ENCODE measurements at places on chromosomes 3 and 15.

- peak; percentile 58 for DNase-seq
Measured at GRCh38 chr15:73127302-73127936, 75.2 kb downstream of the NEO1 start.

DNA sequence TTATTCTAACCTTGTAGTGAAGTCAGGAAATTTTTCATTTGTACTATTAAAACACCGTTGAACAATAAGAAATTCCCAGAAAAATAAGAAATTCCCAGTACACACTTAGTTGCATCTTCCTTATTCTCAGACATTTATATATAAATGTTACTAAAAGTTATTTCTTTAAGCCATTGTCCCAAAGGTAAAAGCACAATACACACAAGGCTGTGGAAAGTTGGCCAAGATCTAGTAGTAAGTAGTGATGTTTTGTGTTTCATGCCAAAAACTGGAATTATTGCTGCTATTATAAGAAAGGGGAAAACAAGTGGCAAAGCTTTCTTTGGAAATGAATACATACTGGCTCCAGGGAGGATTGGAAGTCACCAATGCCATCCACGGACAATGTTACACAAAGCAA, 802.5 kb upstream of the DPPA4 start:
- DNase-seq = no peak

DNA sequence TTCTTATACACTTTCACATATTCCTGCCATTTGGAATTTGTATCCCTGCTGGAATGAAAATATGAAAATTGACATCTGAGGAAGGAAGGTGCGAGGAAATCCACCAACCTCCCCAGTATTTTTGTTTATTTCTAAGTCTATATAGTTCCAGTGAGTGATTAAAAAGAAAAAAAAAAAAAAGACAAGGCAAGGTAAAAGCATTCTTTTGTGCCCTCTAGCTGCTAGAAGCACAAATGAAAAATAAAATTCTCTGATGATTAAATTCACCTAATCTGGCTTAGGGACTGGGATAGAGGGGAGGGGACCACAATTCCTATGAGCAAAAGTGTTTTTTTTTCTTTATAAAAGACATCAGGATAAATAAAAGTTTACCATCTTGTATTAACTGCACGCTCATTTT, 370.9 kb downstream of the NR2F2 start:
- DNase-seq = no peak

- DNase-seq = no peak
Measured at GRCh38 chr3:133527081-133527715, 46.3 kb upstream of the CDV3 start.

- no peak for DNase-seq
Measured at GRCh38 chr3:14716591-14716990, 41.6 kb downstream of the C3orf20 start.

- DNase-seq = peak; percentile 70
Measured at GRCh38 chr15:38563723-38564519, 693 bp downstream of the RASGRP1 start.

DNA sequence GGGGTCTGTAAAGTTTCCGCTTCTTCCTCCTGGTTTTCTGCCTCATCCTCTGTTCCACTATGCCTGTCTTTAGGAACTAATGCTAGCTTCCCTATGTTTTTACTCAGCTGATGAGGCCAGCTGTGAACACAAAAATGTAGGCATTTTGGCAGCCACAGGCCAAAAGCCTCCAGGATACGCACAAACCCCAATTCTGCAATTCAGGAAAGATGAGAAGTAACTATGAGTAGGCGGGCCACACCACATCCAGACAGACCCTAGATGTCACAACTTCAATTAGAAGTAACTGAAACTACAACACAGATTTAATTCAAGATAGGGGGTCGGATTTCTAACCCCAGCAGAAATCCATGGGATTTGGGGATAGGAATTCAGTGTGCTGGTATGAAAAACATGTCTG, 11.9 kb downstream of the CA12 start:
- DNase-seq = no peak

DNA sequence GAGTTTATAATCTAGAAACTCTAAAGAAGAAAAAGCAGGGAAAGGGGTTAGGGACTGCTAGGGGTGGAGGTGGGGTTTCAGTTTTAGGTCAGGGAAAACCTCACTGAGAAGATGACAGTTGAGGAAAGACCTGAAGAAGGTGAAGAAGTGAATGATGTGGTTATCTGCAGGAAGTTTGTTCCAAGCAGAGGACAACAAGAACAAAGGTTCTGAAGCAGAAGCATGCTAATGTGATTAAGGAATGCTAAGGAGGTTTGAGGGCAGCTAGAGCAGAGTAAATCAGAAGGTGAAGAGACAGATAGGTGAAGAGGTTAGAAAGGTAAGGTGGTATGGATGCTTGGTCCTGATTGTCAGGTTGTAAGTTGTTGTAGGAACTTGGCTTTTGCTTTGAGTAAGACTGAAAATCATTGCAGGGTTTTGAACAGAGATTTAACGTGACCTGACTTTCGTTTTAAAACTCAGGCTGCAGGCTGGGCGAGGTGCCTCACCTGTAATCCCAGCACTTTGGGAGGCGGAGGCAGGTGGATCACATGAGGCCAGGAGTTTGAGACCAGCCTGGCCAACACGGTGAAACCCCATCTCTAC, 8.6 kb downstream of the OXSR1 start:
- DNase-seq = no peak

GRCh38 chr3:151879679-151880415, 6.4 kb downstream of the SUCNR1 start:
- DNase-seq = no peak

DNA sequence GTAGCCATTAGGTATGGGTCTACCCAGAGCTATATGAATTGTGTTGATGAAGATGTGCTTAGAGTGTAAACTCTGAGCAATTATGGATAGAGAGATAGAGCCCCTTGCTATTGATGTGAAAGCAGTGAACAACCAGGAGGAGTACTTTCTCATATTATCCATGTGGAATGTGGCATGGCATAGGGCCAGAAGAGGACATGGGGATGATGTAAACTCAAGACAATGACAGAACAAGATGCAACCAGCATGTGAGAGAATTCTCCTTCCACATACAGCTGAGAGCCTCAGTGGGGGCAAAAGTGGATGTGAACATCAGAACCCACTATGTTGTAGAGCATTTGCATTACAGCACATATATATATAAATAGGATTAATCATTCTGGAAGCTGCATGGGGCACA, 36.4 kb upstream of the BNC1 start:
- DNase-seq = no peak

DNA sequence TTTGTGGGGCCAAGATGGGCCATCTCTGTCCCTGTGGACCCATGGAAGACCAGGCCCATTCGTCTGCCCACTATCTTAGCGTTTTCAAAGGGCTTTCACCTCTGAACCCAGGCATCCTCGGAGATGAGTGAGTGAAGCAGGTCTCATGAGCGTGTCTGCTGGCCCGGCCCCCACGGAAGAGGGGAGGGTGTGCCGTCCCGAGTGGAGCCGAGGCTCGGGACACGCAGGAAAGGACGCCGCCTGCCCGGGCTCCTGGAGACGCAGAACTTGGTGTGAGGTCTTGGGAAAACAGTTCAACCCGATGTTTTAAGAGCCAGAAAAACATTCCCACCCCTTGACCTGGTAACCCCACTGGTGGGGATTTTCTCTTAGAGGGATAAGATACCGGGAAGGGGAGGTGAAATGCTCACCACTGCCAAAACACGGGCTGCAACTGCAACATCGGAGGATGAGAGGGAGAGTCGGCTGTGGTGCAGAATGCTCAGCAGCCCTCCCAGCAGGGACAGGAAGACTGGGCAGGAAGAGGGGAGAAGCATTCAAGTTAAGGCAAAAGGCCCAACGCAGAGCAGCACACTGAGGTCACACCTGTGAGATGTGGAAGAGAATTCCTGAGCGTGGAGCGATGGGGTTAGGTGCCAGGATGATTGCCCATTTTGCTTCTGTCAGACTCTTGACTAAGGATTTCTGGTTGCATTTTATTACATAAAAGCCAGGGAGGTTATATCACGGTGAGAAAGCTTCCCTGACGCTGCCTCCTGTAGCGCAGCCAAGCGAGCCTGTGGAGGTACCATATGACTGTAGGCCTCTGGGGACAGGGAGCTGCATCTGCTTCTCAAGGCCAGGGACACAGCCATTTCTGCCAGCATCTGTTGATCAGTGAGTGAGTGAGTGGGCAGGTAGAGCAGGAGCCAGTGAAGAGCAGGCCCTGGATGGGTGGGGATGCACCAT, 14.1 kb upstream of the STAB1 start:
- DNase-seq = no peak

DNA sequence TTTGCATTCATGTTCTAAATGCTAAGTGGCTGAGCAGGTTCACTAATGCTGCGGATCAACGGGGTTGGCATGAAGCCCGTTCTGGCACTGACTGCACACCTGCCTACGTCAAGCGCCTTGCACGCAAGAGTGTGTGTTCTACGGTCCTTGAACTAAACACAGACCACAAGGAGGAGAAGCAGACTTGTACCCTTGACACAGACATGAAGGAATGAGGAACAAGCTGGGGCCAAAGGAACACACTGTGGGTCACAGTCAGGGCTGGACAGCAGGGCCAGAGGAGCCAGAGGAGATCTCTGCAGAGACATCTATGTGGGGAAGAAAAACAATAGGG, 48.0 kb upstream of the LDHAL6B start:
- DNase-seq = no peak

GRCh38 chr3:142987080-142987700, 14.2 kb upstream of the U2SURP start:
- peak; percentile 71 for DNase-seq

DNA sequence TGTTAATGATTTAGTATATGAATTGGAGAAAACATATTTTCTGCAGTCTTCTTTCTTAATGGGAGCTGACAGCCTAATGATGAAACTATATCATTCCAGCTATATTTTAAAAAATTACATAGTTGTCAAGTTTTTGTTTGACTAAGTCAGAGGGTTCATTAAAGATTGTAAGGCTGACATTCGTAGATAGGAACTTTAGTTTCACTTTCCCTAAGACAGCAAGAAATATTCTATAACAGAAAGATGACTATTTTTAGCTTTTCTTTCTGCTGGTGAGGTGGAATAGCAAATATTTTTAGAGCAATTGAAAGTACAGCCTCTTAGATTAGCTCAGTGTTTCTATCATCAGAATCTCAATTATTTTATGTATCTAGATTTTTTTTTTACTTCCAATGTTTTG, 60.2 kb downstream of the PIAS1 start:
- DNase-seq = peak; percentile 76

GRCh38 chr15:82624008-82624407, 23.2 kb downstream of the CPEB1 start:
- no peak for DNase-seq

DNA sequence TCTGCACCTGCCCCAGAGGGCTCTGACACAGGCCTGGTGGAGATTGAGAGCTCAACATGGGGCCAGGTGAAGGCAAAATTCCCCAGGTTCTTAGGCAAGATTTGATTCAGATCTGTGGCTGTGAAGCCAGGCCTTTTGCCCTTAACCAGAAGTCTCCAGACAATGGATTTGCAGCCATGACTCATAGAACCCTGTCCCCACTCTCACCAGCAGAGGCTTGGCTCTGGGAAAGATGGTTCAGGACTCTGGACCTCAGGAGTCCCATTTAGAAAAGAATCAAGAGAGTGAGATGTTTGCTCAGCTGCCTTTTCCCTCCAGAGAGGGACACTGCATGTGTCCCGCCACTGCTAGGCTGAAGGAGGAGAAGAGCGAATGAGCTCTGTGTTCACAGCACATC, 361.4 kb upstream of the ICE2 start:
- no peak for DNase-seq

DNA sequence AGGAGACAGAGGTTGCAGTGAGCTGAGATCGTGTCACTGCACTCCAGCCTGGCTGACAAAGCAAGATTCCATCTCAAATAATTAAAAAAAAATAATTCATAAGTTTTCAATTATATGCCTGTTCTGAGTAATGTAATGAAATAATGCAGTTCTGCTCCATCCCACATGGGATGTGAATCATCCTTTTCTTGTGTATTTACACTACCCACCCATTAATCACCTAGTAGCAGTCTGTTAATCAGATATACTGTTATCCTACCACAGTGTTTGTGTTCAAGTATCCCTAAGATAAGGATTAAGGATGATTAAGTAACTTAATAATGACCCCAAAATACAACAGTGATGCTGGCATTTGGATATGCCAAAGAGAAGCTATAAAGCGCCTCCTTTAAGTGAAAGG, 38.8 kb downstream of the PIGB start:
- no peak for DNase-seq

DNA sequence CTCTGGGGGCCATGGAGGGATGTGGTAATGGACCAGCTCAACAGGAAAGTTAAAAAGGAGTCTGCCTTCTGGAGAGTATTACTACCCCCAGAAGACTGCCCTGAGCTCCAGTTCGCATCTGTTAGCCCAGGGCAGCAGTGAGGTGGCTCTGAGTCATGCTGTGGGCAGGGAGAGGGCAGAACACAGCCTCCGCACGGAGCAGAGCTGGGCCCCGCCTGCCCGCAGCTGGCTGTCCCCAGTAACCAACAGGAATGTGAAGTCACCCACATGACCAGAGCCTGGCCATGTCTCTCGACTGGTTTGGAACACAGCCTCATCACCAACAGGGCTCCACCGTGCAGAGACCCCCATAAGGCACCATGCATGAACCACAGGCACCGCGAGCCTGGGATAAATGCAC, 62.1 kb downstream of the CYFIP1 start:
- no peak for DNase-seq

DNA sequence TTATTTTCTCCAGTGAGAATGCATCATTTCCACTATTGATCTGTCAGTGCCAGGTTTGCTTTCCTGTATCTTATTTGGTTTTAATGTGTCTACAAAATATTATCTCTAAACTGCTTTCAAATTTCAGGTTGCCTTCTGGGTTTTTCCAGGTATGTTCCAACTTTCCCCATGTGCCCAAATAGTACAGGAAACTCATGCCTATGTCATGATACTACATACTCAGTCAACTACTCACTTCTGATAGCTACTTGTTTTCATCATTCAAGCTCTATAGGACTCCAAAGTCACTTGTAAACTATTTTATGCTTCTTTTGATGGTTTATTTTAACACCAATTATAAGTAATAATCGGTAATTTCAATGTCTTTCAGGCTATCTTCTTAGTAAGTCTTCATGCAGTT, 134.8 kb upstream of the TTC14 start:
- no peak for DNase-seq

DNA sequence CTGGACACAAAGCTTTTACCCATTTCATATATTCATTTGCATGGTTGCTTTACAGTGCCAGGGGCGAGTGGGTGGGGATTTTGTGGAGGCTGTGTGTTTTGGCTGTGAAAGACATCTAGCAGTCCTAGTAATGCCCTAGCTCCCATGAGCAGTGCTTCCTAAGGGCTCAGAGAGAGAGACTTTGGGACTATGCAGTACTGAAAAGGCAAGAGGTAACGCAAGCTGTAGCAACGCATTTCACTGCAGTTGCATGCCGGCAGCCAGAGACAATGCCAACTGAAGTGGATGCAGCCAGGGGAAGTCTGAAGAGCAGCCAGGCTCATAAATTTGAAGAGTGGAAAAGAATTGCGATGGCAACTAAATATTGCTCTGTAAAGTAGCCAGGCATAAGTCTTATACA, 27.4 kb upstream of the ATP10A start:
- DNase-seq = no peak

- DNase-seq = no peak
Measured at GRCh38 chr15:74468341-74469032, 7.5 kb upstream of the UBL7 start.
